ENCODE measurements at places on chromosomes 1 and 21. TPM values are rescaled to one million over a fixed set of nuclear protein-coding genes. Genes with fewer than 3 reads are reported as not detected.

GRCh38 chr1:109246141-109246551, 3.2 kb upstream of the CELSR2 start:
- H3K36me3 ChIP-seq = no peaks in the 10 kb centered on the region
- H3K27ac ChIP-seq = no peak overlapping the region
- H3K4me3 ChIP-seq = no peak overlapping the region
- H3K27me3 ChIP-seq = peaks cover 41% of the 10 kb centered on the region
- no peak for DNase-seq

DNA sequence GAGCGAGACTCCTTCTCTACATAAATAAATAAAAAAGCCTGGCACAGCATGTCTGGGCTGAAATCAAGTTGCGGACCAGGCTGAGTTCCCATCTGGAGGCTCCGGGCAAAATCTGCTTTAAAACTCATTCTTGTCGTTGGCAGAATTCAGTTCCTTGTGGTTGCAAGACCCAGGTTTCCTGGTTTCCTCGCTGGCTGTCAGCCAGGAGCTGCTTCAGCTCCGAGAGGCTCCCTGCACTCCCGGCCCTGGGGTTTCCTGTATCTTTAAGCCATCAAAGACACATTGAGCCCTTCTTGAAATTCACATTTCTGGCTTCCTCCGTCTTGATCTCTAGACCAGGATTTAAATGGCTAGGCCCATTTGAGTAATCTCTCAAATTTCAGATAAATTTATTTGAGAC, 20.6 kb upstream of the SCCPDH start:
- peaks cover 15% of the 10 kb centered on the region for H3K27me3 ChIP-seq
- peaks cover 16% of the 10 kb centered on the region for H3K4me1 ChIP-seq
- no peak for DNase-seq
- H3K36me3 ChIP-seq = no peaks in the 10 kb centered on the region
- H3K27ac ChIP-seq = no peak overlapping the region
- H3K4me3 ChIP-seq = no peak overlapping the region

DNA sequence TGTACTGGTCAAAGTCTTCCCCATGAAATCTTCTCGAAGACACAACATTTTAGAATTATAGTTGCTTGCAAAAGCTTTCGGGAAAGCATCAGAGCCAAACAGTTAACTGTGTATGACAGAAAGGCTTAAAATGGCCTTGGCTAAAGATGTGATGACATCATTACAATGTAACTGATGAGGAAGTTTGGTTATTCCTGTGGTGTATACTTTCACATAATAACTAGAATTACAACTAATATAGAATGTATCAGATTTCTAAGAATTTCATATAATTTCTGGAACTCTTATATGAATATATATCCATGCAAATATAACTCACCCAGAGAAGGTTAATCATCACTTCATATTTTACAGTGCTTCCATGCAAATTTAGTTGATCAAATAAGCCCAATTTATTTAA, 8.4 kb downstream of the TP73 start:
- no peak for DNase-seq
- H3K4me3 ChIP-seq = no peak overlapping the region
- no peaks in the 10 kb centered on the region for H3K4me1 ChIP-seq

DNA sequence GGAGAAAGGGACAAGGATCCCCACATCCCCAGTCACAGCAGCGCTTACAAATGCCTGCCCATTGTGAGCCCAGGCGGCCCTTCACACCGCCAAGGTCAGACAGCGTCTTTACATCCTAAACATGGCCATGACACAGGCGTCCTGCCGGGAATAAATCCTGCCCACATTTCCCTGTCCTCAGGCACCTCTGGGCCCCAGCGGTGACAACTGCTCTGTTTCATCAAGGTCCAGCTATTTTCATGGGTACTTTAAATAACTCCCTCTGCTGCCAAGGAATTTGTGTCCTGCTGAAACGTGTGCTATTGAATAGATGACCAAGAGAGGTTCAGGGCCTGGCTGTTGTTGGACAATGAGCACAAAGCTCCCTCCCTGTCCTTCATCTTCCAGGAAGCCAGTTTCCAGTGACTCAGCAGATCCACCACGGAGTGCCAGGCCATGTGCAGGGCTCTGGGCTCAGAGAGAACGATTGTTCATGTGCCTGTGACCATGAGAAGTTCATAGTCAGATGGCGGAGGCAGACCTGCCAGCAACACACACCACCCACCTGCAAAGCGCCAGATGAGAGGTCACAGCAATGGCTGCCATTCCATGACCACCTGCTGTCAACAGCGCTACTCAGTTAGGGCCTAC, 195.8 kb downstream of the MATN1 start:
- no peak overlapping the region for H3K4me3 ChIP-seq
- no peaks in the 10 kb centered on the region for H3K4me1 ChIP-seq
- H3K27ac ChIP-seq = no peak overlapping the region

GRCh38 chr1:232943679-232944252, 6.6 kb upstream of the NTPCR start:
- peaks cover 23% of the 10 kb centered on the region for H3K4me1 ChIP-seq
- no peak for DNase-seq
- H3K4me3 ChIP-seq = no peak overlapping the region
- H3K27me3 ChIP-seq = no peaks in the 10 kb centered on the region
- peak overlapping the region; percentile 60 for H3K27ac ChIP-seq

DNA sequence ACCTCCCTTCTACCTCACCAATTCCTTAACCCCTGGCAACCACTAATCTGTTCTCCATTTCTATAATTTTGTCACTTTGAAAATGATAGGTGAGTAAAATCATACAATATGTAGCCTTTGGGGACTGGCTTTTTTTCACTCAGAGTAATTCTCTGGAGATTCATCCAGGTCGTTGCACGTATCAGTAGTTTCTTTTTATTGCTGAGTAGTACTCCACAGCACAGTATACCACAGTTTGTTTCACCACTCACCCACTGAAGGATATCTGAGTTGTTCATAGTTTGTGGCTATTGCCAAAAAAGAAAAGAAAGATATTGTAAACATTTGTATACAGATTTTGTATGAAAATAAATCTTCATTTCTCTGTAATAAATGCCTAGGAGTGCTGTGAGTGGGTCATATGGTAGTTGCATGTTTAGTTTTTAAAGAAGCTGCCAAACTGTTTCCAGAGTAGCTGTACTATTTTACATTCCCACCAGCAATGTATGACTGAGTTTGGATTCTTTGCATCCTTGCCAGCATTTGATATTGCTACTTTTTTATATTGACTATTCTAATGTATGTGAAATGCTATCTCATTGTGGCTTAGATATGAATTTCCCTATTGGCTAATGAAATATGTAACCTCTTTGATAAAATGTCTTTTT, 3.7 kb downstream of the CHD1L start:
- peaks cover 57% of the 10 kb centered on the region for H3K4me1 ChIP-seq
- peaks cover 25% of the 10 kb centered on the region for H3K36me3 ChIP-seq
- peak overlapping the region; percentile 53 for H3K27ac ChIP-seq
- H3K4me3 ChIP-seq = no peak overlapping the region
- no peaks in the 10 kb centered on the region for H3K27me3 ChIP-seq
- DNase-seq = no peak

CBR3 gene
- total RNA-seq = 25.8 TPM

DNA sequence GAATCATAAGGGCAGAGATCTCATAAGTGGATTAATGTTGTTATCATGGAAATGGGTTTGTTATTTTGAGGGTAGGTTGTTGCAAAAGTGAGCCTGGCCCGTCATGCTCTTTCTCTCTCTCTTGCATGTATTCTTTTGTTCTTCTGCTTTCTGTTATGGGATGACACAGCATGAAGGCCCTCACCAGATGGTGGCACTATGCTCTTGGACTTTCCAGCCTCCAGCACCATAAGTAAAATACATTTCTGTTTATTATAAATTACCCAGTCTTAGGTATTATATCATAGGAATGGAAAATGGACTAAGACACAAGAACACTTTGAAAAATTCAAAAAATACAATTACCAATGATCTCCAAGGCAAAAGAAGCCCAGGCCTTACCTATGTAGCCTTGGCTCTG, 676.1 kb downstream of the PTPRU start:
- no peaks in the 10 kb centered on the region for H3K27me3 ChIP-seq
- no peak for DNase-seq
- no peaks in the 10 kb centered on the region for H3K4me1 ChIP-seq
- no peak overlapping the region for H3K4me3 ChIP-seq

DNA sequence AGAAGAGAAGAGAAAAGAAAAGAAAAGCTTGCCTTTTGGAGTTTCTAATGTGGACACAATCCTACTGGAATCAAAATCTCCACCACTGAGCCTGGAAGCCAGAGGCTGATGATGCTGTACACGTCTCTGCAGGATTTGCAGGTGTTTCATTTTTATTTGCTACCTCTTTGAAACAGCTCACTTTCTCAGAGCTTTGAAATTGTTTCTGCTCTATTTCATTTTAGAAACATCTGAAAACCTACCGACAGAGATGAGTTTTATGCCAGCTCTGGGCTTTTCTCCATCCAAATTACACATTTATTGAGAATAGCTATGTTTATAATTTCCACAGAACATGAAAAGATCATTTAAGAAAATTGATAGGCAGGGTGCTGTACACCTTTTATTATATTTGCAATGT, 46.2 kb downstream of the URB2 start:
- H3K4me1 ChIP-seq = peaks cover 22% of the 10 kb centered on the region
- no peak for DNase-seq
- no peak overlapping the region for H3K4me3 ChIP-seq
- H3K27ac ChIP-seq = no peak overlapping the region
- H3K36me3 ChIP-seq = peaks cover 18% of the 10 kb centered on the region
- H3K27me3 ChIP-seq = peaks cover 2% of the 10 kb centered on the region

LCE1F gene
- not detected for total RNA-seq

PTGER3 gene
- total RNA-seq = 0.43 TPM

DNA sequence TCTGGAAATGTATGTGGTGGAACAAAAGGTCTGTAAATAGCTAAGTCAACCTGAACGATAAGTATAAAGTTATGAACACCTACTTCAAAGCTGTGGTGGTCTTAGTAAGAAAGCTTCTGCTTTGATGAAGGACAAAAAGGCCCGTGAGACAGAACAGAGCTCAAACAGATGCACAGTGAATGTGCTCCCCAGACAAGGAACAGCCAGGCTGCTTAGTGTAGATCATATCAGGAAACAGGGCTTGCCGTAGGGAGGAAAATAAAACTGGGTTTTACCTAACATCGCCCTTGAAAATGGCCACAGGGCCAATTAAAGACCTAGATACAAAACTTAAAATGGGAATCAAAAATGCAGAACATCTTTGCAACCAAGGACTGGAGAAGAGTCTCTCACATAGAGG, 40.2 kb downstream of the PRSS38 start:
- no peaks in the 10 kb centered on the region for H3K36me3 ChIP-seq
- no peaks in the 10 kb centered on the region for H3K4me1 ChIP-seq
- H3K27ac ChIP-seq = no peak overlapping the region
- H3K4me3 ChIP-seq = no peak overlapping the region
- no peaks in the 10 kb centered on the region for H3K27me3 ChIP-seq

DNA sequence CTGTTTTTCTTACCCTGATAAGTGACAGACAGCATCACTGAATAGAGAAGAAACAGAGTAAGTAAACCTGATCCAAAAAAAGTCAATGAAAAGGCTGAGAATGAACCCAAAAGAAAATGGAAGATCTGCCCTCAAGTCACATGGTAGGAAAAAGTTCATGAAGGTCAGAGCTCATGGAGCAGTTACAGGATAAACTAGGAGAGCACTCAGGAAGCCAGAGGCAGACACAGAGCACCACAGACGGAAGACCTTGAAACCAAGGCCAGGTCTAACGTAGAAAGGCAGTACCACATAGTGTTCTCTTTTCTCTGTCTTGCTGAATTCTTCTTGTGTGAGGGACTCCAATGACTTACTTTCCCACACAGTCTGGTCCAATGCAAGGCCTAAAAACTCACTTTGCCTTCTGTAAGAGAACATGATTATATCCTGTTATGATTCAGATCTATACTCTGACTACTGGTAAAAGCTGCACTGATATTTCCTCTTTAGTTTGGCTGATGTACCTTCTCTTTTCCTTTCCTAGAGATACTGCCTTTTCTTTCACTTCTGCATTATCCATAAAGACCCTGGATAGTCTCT, 40.8 kb downstream of the RTCA start:
- no peaks in the 10 kb centered on the region for H3K36me3 ChIP-seq
- peaks cover 13% of the 10 kb centered on the region for H3K4me1 ChIP-seq
- peaks cover 2% of the 10 kb centered on the region for H3K27me3 ChIP-seq
- H3K4me3 ChIP-seq = no peak overlapping the region

- no peak for DNase-seq
- H3K4me3 ChIP-seq = no peak overlapping the region
- no peak overlapping the region for H3K27ac ChIP-seq
- peaks cover 2% of the 10 kb centered on the region for H3K27me3 ChIP-seq
These were observed 19.6 kb upstream of the TCEA3 start for GRCh38 chr1:23444104-23444533.

DNA sequence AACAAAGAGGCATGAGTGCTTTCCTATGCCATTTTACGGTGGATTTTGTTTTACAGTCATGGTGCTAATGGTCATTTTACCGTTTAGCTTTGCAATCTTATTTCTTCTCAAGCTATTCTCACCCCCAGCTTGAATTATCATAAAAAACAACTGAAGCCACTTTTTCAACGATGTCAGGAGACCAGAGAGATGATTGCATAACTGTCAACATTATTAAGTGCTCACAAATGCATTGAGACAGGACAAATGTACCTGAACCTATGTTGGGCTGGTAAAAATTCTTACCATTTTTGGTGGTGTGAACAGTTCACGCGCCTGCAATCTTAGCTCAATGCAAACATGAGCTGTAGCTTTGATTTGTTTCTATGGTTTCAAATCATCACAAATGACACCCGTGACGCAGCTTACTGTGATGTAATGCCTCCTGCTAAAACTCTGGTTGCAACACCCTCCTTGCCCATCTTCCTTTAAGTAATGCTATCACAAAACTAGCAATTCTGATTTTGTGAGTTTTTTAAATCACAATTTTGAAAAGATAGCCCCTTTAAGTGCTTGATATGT, 104.4 kb downstream of the UCHL5 start:
- peaks cover 2% of the 10 kb centered on the region for H3K4me1 ChIP-seq
- no peak for DNase-seq
- no peak overlapping the region for H3K4me3 ChIP-seq
- H3K27me3 ChIP-seq = no peaks in the 10 kb centered on the region
- no peak overlapping the region for H3K27ac ChIP-seq

FABP3 gene
- not detected for total RNA-seq

PLEKHN1 gene
- total RNA-seq = 4.0 TPM

DNA sequence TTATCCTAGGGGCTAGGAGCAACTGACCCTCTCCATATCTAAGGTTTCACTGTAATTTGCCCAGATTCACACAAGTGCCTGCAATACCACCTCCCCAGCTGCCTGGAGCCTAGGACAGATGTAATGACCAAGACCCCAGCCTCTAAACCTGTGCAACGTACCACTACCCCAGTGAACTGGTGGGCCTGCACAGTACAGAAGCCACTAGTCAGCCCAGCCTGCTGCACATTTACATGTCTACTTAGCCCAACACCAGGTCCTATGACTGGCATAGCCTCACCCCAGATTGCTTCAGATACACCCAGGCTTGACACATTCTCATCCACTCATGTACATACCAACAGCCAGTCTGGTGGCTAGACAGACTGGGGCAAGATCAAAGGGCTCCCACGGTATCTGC, 1336.6 kb downstream of the BRINP3 start:
- DNase-seq = no peak
- H3K4me3 ChIP-seq = no peak overlapping the region
- no peaks in the 10 kb centered on the region for H3K4me1 ChIP-seq
- no peaks in the 10 kb centered on the region for H3K36me3 ChIP-seq
- no peak overlapping the region for H3K27ac ChIP-seq

- H3K4me3 ChIP-seq = no peak overlapping the region
- DNase-seq = no peak
- no peaks in the 10 kb centered on the region for H3K27me3 ChIP-seq
- H3K27ac ChIP-seq = no peak overlapping the region
- no peaks in the 10 kb centered on the region for H3K4me1 ChIP-seq
These were observed 11.2 kb upstream of the GATAD2B start for GRCh38 chr1:153933955-153934354.

- peaks cover 3% of the 10 kb centered on the region for H3K27me3 ChIP-seq
- no peak for DNase-seq
- H3K36me3 ChIP-seq = no peaks in the 10 kb centered on the region
These were observed 95.4 kb upstream of the USP24 start for GRCh38 chr1:55310505-55310971.
